ENCODE measurements at places on chromosomes 2 and 18. TPM values are rescaled to one million over a fixed set of nuclear protein-coding genes. Genes with fewer than 3 reads are reported as not detected.

Gene EPG5
- 16.7 TPM for total RNA-seq

Gene NT5DC4
- 0.07 TPM for total RNA-seq

Gene NFATC1
- 1.0 TPM for total RNA-seq

Gene RFX8
- not detected for total RNA-seq

Gene SP140
- under 0.01 TPM for total RNA-seq

Gene GRB14
- total RNA-seq: 2.6 TPM

Gene CKAP2L
- total RNA-seq: 0.07 TPM

Gene DSG4
- not detected for total RNA-seq

Gene OSBPL6
- 13.7 TPM for total RNA-seq

Gene MFSD2B
- total RNA-seq: not detected

Gene RGPD4
- total RNA-seq: not detected

Gene COBLL1
- total RNA-seq: 34.9 TPM

Gene HDHD2
- 15.7 TPM for total RNA-seq

Data from nasal cavity respiratory epithelium epithelial cell of viscerocranial mucosa (primary cell).